ENCODE measurements at places on chromosomes 12 and 14.

- DNase-seq: no peak
Measured at GRCh38 chr12:120100630-120101029, 15.9 kb downstream of the RAB35 start.

DNA sequence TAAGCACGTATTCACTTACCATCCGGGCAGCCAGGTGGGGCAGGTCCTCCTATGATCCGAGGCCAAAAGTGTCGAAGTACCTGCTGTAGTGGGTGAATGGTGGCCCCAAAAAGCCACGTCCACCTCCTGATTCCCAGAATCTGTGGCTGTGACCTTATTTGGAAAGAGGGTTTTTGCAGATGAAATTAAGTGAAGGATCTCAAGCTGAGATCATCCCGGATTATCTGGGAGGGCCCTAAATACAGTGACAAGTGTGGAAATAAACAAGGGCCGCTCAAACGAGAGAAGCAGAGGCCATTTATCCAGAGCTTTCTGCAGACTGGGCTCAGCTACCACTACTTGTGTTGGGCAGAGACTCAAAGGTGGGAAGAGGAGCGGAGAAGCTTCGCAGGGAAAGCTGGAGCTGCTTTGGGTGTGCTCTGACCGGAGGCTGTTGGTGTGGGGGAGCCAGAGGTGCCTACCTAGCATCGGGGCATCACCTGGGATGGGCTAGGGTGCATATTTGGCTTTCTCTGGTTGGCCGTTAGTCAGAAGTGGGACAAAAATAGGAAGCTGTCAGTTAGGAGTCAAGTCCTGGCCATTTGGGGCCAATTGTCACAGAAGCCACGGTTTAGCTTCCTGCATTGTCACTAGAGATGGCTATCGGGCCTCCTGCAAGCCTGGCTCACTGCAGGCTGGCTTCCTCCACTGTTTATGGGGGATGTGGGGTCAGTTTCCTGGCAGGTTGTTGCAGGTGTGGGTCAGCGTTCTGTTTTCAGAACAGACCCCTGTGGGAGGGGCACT, 27.8 kb upstream of the DLK1 start:
- DNase-seq: no peak

DNA sequence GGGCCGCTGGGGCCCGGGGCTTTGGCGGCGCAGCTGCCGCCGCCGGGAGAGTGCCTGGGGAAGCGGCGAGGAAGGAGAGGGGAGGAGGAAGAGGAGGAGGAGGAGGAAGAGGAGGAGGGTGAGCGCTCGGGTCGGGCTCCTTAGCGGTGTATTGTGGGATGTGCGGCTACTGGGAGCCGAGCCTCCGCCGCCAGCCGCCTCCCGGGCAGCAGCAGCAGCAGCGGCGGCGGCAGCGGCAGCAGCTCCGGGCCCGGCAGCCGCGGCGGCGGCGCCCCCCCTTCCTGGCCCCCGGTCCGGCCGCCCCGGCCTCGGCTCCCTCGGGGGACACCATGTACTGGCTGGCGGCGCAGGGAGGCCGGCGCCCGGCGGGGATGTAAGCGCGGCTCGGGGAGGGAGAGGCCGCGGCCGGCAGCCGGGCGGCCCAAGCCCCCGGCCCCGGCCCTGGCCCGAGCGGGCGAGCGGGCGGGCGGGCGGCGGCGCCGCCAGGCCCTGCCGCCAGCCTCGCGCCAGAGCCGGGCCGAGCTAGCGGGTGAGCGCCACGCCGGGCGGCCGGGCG, at the start of gene SETD1B:
Gene SETD1B (plus strand): TSS at position 149 of the 556 bp plus-strand sequence. CDS start 729 bp downstream, outside the sequence.
- DNase-seq: no peak

DNA sequence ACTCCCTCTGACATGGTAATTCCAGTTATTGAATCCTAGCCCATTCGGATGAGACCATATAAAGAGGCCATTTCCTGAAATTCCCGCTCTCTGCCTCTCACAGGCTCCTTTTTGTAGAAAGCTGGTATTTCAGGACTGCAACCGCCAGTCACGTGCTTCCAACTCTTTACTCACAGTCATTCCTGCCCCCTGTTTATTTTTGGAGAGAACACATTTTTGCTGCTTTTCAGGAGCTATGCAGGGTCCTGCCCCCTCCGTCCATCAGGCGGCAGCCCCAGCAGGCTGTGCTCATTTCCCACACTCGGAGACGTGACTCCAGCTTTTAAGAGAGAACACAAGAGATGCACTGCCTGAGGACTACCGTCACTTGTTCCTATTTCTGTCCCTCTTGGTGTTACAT, 26.8 kb downstream of the IFT43 start:
- DNase-seq: no peak

DNA sequence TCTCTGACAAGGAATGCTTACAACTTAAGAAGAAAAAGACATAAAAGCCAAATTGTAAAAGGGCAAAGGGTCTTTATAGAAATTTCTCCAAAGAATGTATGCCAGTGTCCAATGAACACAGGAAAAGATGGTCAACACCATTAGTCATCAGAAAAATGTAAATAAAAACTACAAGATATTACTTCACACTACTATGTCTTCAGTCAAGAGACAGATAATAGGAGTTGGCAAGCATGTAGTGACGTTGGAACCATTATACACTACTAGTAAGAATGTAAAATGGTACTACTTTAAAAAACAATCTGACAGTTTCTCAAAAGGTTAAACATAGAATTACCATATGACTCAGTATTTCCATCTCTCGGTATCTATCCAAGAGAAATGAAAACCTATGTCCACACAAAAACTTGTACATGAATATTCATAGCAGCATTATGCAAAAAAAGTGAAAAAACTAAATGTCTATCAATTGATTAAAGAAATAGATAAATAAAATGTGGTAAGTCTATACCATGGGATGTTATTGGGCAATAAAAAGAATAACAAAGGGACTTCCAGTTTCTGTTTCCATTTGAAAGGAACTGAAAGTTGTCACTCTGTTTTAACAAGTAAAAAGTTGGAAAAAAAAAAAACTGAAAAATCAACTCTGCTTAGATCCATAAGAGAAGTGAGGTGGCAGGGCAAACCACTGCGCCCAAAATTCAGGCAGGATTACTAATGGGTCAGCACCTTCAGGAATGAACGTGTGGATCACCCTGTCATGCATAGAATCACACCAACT, 69.8 kb downstream of the ALG10B start:
- DNase-seq: no peak

DNA sequence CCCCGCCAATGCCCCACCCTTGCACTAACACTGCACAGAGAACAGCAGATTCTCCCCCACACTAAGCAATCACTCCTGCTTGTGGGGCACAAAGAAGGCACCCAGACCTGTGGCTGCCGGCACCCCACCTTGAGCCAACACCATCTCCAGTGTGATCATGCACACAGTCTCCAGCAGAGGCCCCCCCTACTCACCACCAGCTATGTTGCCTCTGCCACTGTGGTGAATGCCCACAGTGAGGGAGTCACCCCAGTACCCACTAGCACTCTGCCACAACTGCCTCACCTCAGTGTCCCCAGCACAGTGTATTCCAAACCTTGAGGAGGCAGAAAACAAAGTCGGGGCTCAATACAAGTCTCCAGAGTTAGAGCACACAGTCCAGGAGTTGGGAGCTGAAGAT, 261.7 kb upstream of the SSTR1 start:
- no peak for DNase-seq

DNA sequence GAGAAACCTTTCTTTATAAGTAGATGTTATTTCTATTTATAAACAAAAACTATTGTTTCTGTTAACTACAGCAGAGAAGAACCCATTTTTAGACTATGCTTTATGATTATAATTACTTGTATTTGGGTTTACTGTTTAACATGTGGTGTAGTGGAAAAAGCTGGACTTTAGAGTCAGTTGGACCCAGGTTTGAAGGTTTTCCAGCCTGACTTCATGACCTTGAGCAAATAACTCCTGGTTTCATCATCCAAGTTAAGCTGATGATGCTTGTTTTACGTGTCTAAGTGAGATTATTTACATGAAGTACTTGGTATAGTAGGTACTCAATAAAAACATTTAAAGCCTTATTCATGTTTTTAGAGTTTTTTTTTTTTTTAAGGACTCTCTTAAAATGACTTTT, 221.8 kb upstream of the ARHGAP5 start:
- no peak for DNase-seq

DNA sequence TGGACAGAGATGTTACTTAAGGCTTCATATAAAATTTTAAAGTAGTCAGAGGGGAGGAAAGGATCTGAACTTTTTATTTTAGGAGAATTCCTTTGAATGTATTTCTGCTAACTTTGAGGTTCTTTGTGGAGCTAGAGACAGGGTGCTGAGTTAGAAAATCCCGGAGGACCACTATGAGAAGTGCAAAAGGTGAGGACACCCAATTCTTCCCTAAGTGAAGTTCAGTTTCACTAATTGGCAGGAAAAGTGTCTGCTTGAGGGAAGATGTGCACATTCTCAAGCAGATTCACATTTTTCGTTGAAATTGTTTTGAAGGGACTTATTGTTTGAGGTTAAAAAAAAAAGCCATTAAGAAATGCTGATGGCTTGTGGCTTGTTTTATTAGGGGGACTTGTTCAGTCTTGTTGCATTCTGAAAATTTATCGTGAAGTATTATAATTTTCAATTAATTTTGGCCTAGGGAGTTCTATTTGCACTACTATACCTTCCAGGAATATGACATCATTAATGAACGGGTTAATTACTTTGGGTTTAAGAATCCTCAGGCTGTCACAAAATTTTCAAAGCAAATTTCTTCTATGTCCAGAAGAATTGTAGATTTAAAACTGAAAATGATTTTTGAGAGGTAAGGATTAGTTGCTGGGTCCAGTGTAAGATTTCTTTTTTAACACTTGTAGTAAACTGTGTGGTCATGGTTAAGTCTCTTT, 1.8 kb downstream of the PCNX1 start:
- DNase-seq: no peak

DNA sequence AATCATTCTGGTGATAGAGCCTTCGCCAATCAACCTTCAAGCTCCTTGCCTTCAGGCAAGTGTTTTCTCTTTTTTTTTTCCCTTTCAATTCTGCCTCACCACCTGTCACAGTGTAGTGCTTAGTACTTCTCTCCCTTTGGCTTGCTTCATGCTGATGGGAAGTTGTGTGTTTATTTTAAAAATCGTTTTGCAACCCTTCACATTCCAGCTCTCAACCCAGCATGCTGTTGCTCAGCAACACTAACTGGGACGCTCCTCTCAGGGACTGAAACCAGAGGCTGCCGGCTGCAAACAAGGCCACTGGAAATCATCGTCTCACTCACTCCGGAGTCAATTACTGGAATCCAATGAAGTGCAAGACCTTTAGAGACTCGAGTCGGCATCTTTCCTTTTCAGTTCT, 342.7 kb downstream of the PRKD1 start:
- no peak for DNase-seq
